ENCODE measurements at places on chromosomes 3 and 15.

DNA sequence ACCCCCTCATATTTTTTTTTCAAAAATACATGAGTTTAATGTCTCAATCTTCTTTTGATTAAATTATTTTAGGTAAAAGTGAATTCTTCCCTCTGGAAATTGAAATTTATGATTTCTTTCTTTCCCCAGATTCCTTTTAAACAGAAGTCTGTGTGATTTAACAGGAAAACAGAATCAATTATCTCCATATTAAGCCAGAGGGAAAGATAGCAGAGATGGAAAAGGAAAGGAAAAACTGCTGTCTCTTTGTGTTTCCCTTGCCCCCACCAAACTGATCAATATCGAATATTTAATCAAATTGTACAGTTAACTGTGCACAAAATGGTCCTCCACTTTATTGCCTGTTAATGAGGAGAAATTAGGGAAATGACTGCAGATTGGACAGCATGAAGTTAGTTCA, 203.5 kb upstream of the NECTIN3 start:
- DNase-seq, result no peak

- peak; percentile 73 for DNase-seq
These were observed 56.4 kb downstream of the PLD1 start for GRCh38 chr3:171753665-171754408.

DNA sequence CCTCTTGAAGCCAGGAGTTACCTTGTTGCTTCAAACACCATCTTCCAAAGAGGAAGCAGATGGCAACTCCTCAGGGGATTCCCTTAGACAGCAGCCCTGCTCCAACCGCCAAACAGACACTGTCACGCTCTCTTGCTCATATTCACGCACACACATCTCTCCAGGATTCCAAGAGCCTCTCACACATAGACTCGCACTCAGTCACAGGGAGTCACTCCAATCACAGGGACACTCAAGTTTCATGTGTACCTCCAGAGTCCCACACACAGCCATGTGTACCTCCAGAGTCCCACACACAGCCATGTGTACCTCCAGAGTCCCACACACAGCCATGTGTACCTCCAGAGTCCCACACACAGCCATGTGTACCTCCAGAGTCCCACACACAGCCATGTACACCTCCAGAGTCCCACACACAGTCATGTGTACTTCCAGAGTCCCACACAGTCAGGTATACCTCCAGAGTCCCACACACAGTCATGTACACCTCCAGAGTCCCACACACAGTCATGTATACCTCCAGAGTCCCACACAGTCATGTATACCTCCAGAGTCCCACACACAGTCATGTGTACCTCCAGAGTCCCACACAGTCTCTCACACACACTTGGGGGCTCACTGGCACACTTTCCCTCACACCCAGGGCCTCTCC, 6.1 kb downstream of the VWA5B2 start:
- no peak for DNase-seq

GRCh38 chr3:107797586-107797985, 274.8 kb downstream of the BBX start:
- DNase-seq, result no peak

DNA sequence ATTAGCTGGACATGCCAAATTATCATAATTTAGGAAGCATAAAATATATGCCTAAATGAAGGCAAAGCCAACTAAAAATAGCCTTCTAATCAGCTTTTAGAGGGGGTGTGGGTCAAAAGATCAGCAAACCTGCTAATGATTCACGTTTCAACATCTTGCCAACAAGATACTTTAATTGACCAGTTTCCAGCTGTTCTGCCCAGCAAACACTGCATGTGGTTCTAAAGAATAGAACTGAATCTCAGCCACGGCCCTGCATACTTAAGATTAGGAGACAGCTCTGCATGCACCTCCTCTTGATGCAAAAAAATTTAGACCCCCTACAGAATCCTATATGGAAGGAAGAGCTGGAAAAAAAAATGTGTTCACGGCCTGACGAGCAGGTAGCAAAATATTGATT, 500.5 kb downstream of the TBL1XR1 start:
- no peak for DNase-seq

- peak; percentile 96 for DNase-seq
These were observed 91.7 kb downstream of the APBA2 start for GRCh38 chr15:28977377-28978010.

- no peak for DNase-seq
These were observed 84.6 kb downstream of the FILIP1L start for GRCh38 chr3:100029689-100030088.

- no peak for DNase-seq
These were observed 307.2 kb downstream of the KCNH8 start for GRCh38 chr3:19455546-19455945.

DNA sequence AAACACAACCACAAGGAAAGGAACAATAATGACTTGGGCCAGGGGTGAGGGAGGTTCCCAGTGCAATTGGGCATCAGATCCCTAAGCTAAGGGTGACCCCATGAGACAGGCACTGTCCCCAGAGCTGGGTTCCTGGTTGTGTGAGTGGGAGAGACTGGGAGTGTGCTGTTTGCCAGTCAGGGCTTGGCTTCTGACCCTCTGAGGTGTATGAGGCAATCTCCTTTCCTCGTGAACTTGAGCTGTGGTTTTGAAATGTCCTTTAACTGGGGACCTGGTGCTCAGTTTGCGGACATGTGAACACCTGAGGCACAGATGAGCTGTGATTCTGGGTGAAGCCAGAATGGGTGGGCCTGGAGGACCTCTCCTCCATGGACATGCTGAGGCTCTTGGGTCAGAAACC, 58.5 kb upstream of the PLXNA1 start:
- DNase-seq, result no peak
